Mesothelial cell of epicardium (in vitro differentiated cells): ENCODE measurements at places on chromosomes 12 and 14. TPM values are rescaled to one million over a fixed set of nuclear protein-coding genes. Genes with fewer than 3 reads are reported as not detected.

- peak overlapping the region; percentile 83 for H3K27ac ChIP-seq
- peaks cover 28% of the 10 kb centered on the region for H3K4me1 ChIP-seq
- no peaks in the 10 kb centered on the region for H3K27me3 ChIP-seq
- no peak for DNase-seq
- no peaks in the 10 kb centered on the region for H3K36me3 ChIP-seq
Observed at GRCh38 chr14:89806451-89806850, 148.1 kb downstream of the EFCAB11 start.

DNA sequence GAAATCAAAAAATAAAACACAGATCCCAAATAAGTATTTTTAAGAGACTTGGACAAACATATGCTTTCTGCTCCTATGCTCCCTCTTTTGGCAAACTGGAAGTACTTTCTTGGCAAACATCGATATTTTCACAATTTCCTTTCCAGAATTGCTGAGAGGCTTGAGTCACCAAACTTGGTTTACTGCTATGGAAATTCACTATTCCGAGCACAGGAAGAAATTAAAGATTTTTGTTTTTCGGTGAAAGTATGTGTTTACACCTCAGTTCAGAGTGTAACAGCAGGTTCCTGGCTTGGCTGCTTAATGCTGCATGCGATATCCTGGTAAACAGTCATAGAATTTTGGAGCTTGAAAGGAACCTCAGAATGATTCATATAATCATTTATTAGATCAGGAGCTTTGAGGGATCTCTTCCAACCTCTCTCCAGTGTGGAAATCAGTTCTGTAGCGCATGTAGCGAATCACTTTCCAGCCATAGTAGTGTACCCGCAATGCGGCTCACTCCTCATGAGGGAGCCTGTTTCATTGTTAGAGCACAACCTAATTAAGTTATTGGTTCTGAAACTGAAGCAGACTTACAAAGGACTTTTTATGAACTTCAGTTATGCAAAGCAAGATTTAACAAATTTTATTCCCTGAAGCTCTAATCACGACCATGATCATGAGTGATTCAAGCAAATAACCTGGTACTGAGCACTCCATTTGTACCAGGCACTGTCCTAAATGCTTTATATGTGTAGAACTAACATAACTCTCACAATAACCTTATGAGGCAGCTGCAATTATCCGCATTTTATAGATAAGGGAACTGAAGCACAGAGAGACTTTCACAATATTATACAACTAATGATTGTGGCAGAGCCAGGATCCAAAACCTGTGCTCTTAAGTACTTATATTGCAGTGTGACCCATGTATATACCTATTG lies 56.4 kb upstream of the ATP2A2 start:
- peak overlapping the region; percentile 80 for H3K27ac ChIP-seq
- peaks cover 19% of the 10 kb centered on the region for H3K36me3 ChIP-seq
- DNase-seq: no peak
- no peak overlapping the region for H3K4me3 ChIP-seq

ADAM21 gene
- total RNA-seq: 0.11 to 0.16 TPM in 2 of 3 replicates, not detected in the other

GRCh38 chr12:42462486-42462885 lies 127.1 kb downstream of the PRICKLE1 start:
- no peak overlapping the region for H3K4me3 ChIP-seq
- H3K4me1 ChIP-seq: peaks cover 3% of the 10 kb centered on the region
- peaks cover 66% of the 10 kb centered on the region for H3K36me3 ChIP-seq
- no peaks in the 10 kb centered on the region for H3K27me3 ChIP-seq

DNA sequence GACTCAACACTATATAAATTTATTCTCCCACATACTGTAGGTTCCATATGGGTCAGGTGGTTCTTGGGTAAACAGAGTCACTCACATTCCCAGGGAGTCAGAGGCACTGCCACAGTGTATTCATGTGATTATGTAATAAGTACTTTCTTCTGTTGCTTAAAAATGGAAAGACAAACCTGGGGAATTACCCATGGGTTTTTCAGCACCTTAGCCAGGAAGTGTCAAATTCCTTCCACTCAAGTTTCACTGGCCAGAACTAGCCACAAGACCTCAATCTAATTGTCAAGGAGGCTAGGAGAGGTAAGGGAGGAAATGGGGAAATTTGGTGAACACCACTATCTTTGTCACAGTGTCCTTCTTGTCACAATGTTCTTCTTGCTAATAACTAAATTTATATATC lies 333.2 kb upstream of the MDGA2 start:
- H3K4me1 ChIP-seq: peaks cover 2% of the 10 kb centered on the region
- H3K27ac ChIP-seq: no peak overlapping the region
- no peaks in the 10 kb centered on the region for H3K27me3 ChIP-seq
- no peak for DNase-seq
- no peaks in the 10 kb centered on the region for H3K36me3 ChIP-seq
- H3K4me3 ChIP-seq: no peak overlapping the region

DNA sequence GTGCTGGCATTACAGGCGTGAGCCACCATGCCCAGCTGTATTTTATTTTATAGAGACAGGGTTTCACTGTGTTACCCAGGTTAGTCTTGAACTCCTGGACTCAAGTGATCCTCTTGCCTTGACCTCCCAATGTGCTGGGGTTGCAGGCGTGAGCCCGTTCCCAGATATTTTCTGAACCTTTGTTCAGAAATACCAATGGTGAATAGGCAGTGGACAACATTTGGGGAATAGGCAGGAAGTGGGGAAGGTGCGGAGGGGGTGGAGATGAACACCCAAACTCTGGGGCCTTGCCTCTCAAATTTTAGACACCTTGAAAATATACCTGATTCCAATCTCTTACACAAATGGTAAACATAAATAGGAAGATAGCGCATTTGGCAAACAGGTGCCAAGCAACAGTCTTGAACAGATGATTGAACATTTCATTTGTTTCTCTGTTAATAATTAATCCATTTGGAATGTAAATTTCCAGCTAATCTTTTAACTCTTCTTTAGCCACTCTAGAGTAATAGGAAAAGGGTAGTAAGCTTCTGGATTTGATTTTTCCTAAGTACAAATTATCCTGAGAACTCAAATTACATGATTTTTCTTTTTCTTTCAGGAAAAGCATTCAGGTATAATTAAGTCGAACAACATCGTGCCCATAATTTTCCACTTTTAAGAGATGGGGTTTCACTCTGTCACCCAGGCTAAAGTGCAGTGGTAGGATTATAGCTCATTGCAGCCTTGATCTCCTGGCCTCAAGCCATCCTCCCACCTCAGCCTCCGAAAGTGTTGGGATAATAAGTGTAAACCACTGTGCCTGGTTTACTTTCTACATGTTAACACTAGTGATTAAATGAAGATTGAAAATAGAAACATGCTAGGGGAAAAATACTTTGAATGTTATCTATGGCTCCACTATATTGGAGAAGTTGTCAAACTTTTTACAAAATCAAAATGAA lies 22.9 kb upstream of the RNF34 start:
- DNase-seq: no peak
- H3K4me3 ChIP-seq: no peak overlapping the region
- H3K4me1 ChIP-seq: no peaks in the 10 kb centered on the region
- H3K27ac ChIP-seq: no peak overlapping the region
- H3K27me3 ChIP-seq: peaks cover 1% of the 10 kb centered on the region

DNA sequence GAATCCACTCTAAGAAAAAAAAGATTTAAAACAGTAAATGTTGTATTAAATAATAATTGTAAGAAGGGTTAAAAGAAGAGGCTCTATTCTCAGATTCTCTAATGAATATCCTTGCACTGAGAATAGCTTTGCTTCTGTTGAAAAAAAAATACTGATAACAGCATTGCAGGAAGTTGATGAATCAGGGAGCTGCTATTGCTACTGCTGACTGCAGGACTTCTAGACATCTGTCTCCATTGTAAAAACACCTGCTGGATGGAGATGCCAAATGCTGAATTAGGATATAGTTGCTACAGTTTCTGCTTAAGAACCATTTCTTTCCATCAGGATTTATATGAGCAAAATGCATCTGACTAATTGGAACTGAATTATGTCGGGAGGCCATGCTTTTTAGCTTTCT lies 50.3 kb upstream of the ANP32D start:
- H3K4me3 ChIP-seq: no peak overlapping the region
- H3K27me3 ChIP-seq: no peaks in the 10 kb centered on the region
- DNase-seq: no peak
- H3K27ac ChIP-seq: no peak overlapping the region
- H3K4me1 ChIP-seq: peaks cover 14% of the 10 kb centered on the region

DNA sequence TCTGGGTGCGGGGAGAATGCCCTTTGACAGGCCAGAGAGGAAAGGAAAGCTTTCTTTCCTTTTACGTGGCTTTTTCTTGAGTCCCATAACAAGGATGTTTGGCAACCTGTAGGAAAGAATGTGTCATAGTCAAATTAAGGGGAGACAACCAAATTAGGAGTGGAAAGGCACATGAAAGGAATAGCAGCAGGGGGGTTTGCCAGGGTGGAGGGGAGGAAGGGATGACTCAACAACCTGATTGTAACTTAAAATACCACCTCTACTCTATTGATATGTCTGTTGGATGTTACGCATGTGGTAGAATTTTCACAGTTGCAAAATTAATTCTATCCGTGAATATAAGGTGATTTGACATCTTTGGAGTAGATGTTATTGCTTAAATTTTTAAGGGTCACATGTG lies 28.5 kb upstream of the MYBPC1 start:
- H3K4me1 ChIP-seq: peaks cover 6% of the 10 kb centered on the region
- H3K27ac ChIP-seq: no peak overlapping the region
- no peak for DNase-seq
- H3K27me3 ChIP-seq: peaks cover 28% of the 10 kb centered on the region
- H3K4me3 ChIP-seq: no peak overlapping the region

PZP gene
- not detected in 3 replicates for total RNA-seq

DNA sequence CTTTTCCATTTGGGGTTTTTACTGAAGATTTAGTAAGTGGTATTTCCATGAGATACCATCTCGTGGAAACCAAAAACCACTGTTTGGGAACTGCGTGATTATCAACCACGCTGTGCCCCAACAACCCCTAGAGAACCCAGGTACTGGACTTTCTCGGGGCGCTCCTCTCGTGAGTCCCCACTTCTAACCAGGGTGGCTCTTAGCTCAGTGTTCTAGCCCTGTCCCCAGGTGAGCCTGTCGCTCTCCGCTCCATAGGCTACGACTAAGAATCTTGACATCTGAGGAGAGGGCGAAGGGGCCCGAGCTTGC lies 686 bp downstream of the MCRS1 start:
- H3K27ac ChIP-seq: peak overlapping the region; percentile 99
- peak overlapping the region; percentile 97 for H3K4me3 ChIP-seq
- H3K27me3 ChIP-seq: no peaks in the 10 kb centered on the region
- no peak for DNase-seq

NXPH4 gene
- 3.3 to 3.8 TPM (median 3.6 TPM) in 3 replicates for total RNA-seq

DNA sequence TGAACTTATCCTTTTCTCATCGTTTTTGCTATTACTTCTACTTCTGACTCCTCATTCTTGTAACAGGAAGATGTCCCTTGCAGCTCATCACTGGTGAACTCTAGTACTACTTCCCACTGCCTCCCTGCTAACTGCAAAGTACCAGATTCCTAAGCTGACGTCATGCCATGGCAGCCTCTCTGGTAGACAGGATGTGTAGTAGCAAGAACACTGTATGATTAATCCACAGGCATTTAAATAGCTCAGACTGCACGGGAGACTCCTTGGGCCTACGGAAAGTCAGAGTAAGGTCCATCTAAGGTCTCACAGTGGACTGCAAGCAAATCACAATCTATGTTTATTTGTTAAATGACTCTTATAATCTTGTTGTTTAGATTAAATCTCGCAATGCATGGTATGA lies 43.5 kb downstream of the DNAI7 start:
- H3K27me3 ChIP-seq: no peaks in the 10 kb centered on the region
- H3K36me3 ChIP-seq: no peaks in the 10 kb centered on the region
- peak overlapping the region; percentile 11 for H3K27ac ChIP-seq
- no peak for DNase-seq
- H3K4me1 ChIP-seq: peaks cover 12% of the 10 kb centered on the region
- no peak overlapping the region for H3K4me3 ChIP-seq

DNA sequence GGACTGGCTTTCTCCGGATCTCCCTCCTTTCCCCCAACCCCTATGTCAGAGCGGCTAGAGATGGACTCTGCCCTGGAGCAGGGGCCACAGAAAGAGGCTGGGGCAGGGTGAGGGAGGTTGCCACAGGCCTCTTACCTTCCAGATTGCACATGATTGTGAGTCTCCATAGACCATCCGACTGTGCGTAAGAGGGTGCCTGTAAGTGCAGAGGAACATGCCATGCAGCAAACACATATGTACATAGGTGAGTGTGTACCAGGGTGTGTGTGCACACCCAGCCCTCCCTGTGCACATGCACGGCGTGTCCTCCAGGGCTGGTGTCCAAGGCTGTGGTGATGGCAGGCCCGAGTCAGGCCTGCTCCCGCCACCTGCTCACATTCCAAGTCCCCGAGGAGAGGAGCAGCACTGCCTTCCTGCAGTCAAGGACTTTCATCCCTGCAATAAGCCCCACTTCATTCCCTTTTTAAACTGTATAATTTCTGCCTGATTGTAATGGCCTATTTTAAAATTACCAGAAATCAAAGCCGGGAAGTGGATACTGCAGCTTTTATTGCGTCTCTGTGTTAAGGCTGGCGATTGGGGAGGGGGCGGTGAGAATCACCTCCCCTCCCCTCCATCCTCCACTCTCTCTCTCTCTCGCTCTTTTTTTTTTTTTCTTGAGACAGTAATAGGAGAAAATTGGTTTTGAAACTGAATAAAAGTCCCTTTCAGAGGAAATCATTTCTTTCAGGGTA lies 28.5 kb downstream of the FAM222A start:
- H3K4me3 ChIP-seq: no peak overlapping the region
- no peak for DNase-seq
- peaks cover 13% of the 10 kb centered on the region for H3K27me3 ChIP-seq
- no peaks in the 10 kb centered on the region for H3K36me3 ChIP-seq
- H3K27ac ChIP-seq: no peak overlapping the region

DNA sequence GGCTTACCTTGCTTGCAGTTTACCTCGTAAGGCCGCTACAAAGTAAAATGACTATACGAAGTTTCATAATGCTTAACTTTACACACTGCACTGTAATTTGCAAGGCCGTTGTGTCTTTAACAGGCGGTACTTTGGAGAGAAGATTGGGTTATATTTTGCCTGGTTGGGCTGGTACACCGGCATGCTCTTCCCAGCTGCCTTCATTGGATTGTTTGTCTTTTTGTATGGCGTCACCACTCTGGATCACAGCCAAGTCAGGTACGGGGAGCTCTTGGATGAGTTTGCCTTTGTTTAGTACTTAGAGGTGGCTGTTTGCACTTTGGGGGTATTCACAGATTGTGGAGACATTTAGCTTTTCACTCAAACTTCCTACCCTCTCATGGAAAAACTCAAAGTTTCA lies 167.8 kb downstream of the SLC5A8 start:
- H3K36me3 ChIP-seq: no peaks in the 10 kb centered on the region
- no peak overlapping the region for H3K27ac ChIP-seq
- no peaks in the 10 kb centered on the region for H3K27me3 ChIP-seq
